ENCODE measurements at places on chromosomes 13 and 19.
A peak's percentile ranks its signal among the peaks of the same experiment; 100 is the strongest.

GRCh38 chr13:101003566-101003965 lies 329.0 kb upstream of the TMTC4 start:
- DNase-seq, result no peak

DNA sequence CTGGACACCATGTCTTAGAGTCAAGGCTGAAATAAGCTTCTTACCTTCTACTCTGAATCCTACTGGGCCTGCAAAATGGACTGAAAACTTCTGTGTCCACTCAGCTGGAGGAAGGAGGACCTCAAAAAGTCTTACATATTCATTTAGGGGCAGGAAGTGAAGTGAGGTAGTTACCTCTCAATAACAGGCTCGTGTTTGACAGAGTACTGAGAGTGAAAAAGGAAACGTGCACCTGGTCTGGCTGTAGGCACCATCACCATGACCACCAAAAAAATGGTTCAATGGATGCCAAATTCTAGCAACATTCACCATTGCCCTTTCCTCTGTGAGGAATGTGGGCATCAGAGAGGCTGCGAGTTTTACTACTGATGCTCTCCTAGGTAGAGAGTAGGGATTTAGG lies 176.2 kb downstream of the RFC3 start:
- no peak for DNase-seq

DNA sequence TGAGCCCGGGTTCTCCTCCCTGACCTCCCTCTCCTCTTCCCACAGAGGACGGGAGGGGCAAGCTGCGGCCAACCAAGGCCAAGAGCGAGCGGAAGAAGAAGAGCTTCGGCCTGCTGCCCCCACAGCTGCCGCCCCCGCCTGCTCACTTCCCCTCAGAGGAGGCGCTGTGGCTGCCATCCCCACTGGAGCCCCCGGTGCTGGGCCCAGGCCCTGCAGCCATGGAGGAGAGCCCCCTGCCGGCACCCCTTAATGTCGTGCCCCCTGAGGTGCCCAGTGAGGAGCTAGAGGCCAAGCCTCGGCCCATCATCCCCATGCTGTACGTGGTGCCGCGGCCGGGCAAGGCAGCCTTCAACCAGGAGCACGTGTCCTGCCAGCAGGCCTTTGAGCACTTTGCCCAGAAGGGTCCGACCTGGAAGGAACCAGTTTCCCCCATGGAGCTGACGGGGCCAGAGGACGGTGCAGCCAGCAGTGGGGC lies 162.2 kb downstream of the KDM4B start:
- no peak for DNase-seq

- no peak for DNase-seq
Measured at GRCh38 chr19:5017235-5017634, 48.3 kb downstream of the KDM4B start.

DNA sequence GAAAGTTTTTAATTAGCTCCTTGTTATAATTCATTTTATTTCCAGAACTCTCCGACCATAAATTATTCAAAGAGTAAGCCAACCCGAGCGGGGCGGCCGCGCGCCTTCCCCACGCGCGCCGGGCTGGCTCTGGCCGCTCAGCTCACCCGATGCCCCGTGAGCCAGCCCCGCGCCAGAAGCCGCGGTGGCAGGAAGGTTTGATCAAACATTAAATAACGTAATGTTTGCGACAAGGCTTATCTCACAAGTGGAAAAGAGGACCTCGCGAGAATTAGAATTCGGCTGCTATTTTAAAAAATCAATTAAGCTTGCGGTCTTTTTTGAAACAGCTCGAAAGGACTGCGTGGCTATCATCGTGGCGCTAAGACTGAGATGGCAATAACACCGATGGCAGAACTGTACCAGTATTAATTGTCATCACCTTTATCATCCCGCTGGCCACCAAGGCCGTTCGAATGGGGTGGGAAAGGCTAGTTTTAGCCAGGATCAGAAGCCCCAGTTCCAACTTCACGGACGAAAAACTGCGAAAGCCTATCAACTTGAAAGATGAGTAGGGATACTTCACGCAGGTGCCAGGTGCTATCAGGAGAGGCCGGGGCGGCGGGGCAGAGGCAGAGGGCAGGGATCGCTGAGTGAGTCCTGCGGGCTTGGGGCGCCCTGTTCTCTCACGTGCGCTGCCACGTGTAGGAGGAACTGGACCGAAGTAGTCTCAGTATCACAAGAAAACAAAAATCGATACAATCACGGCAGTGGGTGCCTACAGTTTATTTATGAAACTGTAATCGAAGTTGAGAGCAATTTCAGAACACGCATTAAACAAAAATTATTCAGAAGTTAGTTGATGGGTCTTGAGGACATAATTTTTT lies 6.4 kb downstream of the POU4F1 start:
- DNase-seq, result no peak

GRCh38 chr13:98918771-98919170 lies 59.1 kb downstream of the DOCK9 start:
- DNase-seq, result no peak

GRCh38 chr19:20078581-20079031 lies 806 bp downstream of the ZNF90 start:
- peak; percentile 9 for DNase-seq

- DNase-seq, result no peak
Measured at GRCh38 chr19:28330831-28331230, 882.1 kb downstream of the UQCRFS1 start.

DNA sequence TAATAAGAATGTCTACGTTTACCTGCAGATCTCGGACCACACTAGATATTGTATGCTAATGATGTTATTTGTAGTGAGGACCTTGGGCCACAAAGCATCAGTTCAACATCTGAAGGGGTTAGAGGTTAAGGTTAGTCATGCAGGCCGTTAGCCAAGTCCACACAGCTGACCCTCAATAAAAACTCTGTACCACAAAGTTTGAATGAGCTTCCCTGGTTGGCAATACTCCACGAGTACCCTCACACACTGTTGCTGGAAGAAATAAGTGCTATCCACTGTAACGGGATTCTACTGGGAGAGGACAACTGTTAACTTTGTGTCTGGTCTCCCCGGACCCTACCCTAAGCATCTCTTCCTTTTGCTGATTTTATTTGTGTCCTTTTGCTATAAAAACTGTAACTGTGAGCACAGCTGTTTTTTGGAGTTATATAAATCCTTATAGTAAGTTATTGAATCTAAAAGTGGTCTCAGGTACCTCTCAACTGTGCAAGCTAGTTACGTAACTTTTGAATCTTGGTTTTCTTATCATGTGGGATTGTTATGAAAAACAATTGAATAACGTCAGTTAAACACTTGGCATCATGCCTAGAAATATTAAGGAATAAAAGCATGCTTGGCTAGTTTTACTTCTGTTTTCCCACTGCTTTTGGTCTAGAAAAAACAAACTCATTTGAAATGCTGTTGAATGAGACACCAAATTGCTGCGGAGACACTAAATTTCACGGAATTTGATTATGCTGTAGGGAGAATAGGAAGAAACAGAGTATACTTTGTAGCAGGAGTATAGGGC lies 181.5 kb downstream of the DNAJC3 start:
- DNase-seq, result no peak
